Activated CD4-positive, CD25-positive, alpha-beta regulatory T cell treated with anti-CD3 and anti-CD28 coated beads, Interleukin-2, amount 50 U/mL, for 16 hours (primary cell): ENCODE measurements at places on chromosomes 5 and 9.

- no peak for DNase-seq
Measured at GRCh38 chr5:73539730-73540129, 25.7 kb downstream of the ANKRA2 start.

GRCh38 chr9:95629585-95629984, 112.8 kb upstream of the PTCH1 start:
- no peak for DNase-seq

- no peak for DNase-seq
Measured at GRCh38 chr5:99763021-99763774, 772.0 kb upstream of the FAM174A start.

GRCh38 chr5:143119881-143120341, 283.6 kb downstream of the NR3C1 start:
- no peak for DNase-seq

- no peak for DNase-seq
Measured at GRCh38 chr5:142597546-142598337, 88.1 kb downstream of the FGF1 start.

DNA sequence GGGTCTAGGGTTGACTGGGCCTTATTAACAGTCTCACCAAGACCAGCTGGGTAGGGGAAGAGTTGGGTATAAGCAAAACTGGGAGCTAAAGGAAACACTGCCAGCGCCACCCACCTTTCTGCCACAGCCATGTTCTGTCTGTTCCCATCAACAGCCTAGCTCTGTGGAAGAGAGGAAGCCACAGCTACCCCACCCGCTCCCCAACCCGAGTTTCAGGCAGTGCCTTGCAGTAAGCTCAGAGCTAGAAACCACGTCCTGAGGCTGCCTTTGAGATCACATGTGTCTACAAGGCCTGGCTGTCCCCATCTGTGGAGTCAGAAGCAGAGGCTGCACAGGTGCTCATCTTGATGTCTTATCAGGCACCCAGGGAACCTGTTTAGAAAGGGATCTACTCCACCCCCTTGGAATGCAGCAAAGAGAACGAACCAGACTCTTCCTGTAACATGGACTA, 15.3 kb downstream of the HNRNPH1 start:
- DNase-seq: no peak

GRCh38 chr9:123421186-123421585, 65.2 kb downstream of the CRB2 start:
- DNase-seq: no peak

GRCh38 chr5:334903-335739, 13.6 kb downstream of the AHRR start:
- DNase-seq: no peak

GRCh38 chr5:94968507-94969095, 316.3 kb downstream of the MCTP1 start:
- no peak for DNase-seq

- no peak for DNase-seq
Measured at GRCh38 chr5:2430606-2431005, 320.9 kb downstream of the IRX2 start.

DNA sequence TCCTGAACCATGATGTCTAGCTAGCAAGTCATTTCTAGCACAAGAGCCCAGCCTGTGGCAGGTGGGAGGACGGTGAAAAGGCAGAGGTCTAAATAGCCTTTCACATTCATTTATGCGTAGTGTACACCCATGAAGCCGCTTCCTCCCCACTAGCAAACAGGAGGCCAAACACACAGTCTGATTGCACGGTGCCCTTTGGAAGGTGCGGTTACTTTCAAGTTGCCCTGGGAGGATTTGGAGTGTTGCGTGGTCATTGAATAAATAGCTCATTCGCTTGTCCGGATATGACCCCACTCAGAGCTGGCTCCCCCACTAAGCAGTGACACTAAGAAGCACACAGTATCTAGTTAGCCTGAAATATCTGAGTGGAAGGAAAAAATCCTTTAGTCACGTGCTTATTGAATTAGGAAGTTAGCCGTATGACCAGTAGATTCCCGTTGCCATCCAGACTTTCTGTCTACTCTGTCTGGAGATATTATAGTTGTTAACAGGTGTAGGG, 664 bp upstream of the ARSB start:
- peak; percentile 5 for DNase-seq

- no peak for DNase-seq
Measured at GRCh38 chr9:134707031-134707680, 65.6 kb downstream of the COL5A1 start.

DNA sequence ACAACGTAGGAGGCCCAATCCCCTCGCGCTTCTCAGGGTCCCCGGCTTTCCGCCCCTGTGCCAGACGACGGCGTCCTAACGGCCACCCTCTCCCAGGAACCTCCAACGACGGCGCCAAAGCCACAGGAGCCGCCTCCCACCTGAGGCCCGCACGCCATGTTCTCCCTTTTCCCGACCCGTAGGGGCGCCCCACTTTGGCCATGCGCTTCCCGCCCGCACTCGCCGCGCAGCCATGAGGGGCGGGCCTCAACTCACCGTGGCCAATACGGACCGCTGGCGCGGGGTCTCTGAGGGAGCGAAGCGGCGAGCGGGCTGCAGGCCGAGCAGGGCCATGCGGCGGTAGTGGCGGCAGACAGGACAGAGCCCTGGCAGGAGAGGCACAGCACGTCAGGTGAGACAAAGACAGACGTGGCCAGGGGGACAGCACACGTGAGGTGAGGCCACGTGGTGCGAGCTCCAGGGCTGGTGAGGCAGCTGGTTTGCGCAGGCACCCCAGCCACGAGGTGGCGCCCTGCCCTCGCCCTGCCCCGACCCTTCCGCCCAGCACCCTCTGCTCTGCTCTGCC, 1005.5 kb upstream of the PTPRD start:
- DNase-seq: no peak

- DNase-seq: no peak
Measured at GRCh38 chr9:128099932-128100491, 27.5 kb downstream of the PTGES2 start.

- no peak for DNase-seq
Measured at GRCh38 chr5:178941361-178941760, 363 bp downstream of the ZNF454 start.
